ENCODE measurements at places on chromosomes 11 and 22.

DNA sequence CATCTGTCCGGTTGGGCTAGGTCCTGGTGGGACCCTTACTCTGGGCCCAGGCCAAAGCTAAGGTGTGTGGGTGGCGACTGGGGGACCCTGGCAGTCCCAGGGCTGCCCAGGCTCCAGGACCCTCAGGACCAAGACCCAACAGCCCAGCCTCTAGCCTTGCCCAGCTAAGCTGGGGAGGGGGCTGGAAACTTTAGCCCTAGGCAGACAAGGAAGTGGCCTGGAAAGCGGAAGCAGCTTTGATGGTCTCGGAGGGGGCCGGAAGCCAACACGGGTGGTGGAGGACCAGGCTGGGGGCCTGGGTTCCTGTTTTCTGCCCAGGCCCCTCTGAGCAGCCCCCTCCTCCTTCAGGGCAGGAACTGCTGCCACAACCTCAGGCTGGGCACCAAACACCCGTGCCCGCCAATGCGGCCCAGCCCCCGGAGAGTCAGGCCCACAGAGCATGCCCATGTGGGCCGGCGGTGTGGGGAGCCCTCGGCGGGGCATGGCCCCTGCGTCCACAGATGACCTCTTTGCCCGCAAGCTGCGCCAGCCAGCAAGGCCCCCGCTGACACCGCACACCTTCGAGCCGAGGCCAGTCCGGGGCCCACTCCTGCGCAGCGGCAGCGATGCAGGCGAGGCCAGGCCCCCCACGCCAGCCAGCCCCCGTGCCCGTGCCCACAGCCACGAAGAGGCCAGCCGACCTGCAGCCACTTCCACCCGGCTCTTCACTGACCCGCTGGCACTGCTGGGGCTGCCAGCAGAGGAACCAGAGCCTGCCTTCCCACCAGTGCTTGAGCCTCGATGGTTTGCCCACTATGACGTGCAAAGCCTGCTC lies 2.8 kb downstream of the SIPA1 start:
- no peak for DNase-seq

DNA sequence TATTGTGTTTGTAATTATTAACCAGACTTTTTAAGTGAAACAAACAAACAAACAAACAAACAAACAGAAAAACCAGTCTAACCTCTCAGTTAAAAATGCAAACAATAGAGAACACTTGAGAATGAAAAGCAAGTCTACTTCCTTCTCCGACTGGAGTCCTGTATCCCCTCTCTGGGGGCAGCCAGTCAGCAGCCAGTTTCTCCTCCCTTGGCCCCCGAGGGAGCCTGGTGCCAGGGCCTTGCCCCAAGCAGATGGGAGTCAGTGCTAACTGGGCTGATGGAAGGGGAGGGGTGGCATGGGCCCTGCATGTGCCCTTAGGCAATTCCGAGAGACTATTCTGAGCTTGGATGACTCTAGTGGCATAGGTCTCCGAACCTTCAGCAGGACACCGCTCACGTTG lies 137.2 kb downstream of the GRIK4 start:
- no peak for DNase-seq

DNA sequence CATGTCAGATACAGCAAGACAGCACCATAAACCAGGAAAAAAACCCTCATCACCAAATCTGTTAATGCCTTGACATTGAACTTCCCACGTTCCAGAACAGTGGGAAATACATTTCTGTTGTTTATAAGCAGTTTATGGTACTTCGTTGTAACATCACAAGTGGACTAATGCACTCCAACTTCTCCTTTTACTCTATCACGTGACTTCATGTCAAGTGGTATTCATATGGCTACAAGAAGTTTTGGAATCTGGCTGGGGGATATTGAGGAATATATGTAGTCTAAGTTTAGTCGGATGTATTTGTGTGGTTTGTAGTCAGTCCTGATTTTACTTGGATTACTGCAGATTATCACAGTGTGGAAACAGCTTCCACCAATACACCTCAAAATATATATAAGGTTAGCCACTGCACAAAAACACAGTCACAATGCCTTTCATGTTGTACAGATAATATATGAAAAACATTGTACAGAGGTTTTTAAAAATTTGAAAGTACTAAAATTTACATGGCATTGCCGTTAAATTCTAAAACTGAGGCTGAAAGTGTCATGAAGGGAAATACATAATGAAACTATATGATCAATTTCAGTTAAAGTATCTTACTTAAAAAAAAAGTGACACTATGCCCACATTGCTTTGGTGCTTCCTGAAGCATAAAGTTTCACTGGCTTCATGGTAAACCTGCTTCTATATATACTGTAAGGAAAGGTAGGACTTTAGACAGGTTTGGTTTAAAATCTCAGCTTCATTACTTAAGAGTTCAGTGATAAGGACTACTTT lies 134.1 kb downstream of the CASP12 start:
- no peak for DNase-seq

- DNase-seq: no peak
Observed at GRCh38 chr11:66363805-66364535, 7.6 kb downstream of the SLC29A2 start.

DNA sequence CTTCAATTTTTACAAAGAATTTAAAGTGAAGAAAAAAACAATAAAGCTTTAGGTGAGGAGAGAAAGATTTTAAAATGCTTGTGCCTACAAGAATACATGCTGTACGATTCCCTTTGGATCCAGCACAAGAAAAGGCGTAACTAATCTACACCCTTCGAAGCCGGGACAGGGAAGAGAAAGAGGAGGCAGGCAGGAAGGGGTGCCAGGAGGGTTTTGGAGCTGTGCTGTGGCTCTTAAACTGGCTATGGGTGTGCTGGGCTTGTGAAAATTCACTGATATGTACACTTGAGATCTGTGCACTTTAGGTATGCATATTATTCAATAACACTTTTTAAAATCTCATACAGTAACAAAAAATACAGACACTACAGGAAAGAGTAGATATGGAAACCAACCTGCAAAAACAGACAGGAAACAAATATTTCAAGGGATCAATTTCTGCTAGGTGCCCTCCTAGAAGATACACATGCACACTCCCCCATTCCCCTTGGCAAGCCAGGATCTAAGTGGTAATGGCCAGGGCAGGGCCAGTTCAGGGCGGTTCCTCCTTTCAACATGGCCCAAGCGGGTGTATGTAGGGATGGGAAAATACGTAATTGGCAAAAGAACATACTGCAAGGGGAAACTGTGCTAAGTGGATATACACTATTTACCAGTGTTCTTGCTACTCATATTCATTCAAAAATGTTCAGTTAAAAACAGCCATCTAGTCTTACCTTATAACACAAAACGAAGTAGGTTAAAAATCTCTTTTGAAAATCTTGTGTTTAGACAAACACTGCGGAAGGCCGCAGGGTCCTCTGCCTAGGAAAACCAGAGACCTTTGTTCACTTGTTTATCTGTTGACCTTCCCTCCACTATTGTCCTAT lies 54.2 kb downstream of the PACSIN2 start:
- DNase-seq: no peak

GRCh38 chr11:3967695-3968094 lies 112.2 kb downstream of the STIM1 start:
- DNase-seq: no peak

DNA sequence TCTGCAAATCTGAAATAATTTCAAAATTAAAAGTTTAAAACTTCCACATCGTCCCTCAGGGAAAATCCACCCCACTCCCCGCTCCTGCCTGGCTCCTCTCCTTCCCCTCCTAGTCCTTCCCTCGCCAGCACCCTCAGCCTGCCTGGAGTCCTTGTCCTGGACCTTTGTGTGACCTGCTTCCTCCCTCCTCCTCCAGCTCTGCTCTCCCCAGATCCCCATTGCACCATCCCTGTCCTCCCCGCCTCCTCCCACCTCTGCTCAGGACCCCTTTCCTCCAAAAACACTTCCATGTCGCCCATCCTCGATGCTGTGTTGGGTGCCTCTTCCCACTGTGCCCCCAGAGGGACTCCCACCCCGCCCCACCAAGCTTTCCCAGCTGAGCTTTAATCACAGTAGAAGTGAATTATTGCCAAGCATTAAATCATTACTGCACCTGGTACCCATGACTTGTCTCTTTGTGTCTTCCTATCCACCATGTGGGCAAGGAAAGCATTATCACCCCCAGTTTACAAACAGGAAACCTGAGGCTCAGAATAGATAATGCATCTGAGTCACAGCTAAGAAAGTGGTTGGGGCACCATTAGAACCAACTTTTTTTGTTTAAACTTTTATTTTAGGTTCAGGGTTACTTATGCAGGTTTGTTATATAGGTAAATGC lies 2.4 kb upstream of the ZP1 start:
- no peak for DNase-seq

DNA sequence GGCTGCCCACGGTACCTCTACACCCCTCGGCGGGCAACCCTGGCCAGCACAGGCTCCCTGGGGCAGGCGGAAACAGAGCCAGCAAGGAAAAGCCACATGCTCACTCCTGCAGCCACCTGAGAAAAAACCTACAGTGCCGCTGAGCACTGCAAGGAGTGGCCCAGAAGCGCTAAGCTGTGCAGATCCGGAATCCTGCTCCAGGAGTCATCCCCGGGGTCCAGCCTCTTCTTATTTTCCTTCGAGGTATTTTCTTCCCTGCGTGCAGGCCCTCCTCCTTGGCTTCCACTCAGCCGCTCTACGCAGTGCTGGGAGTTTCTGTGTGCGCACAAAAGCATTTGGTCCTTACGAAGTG lies 81.0 kb downstream of the TRMU start:
- DNase-seq: no peak

- no peak for DNase-seq
Observed at GRCh38 chr11:112760396-112761059, 200.7 kb upstream of the NCAM1 start.

DNA sequence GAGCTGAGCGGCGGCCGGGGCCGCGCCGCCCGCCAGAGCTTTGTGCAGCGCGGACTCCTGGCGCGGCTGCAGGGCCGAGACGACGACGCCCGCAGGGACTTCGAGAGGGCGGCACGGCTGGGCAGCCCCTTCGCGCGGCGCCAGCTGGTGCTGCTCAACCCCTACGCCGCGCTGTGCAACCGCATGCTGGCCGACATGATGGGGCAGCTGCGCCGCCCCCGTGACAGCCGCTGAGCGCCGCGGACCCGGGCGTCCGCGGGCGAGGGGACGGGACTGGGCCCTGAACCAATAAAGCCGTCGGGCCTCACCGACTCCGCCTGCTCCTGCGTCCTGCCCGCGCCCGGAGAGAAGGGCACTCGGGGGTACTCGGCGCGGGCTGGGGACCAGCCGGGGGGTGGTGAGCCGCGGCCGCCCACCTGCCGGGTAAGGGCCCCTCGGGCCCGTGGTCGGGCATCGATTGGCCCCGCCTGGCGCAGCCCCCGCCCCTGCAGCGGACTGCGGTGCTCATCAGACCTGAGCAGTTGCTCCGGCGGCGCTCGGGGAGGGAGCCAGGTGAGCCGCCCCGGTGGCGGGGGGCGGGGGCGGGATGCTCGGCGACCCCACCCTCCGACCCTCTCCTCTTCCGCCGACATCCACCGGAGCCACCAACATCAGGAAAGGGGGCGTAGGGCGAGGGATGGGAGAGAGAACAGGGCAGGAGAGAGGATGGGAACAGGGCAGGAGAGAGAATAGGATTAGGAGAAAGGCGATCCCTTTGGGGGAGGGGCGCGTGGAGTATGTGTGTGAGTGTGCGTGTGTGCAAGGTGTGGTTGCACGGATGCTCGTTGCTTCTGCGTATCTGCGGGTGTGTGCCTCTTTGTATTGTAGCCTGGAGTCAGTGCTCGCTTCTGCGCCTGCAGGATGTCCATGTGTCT lies at the start of gene TMEM25:
Gene TMEM25, plus strand, starts transcription at position 510 of the 914 bp plus-strand sequence. CDS start 610 bp downstream, outside the sequence.
- DNase-seq: peak; percentile 40

- DNase-seq: no peak
Observed at GRCh38 chr11:114285599-114285998, 10.6 kb upstream of the NNMT start.

DNA sequence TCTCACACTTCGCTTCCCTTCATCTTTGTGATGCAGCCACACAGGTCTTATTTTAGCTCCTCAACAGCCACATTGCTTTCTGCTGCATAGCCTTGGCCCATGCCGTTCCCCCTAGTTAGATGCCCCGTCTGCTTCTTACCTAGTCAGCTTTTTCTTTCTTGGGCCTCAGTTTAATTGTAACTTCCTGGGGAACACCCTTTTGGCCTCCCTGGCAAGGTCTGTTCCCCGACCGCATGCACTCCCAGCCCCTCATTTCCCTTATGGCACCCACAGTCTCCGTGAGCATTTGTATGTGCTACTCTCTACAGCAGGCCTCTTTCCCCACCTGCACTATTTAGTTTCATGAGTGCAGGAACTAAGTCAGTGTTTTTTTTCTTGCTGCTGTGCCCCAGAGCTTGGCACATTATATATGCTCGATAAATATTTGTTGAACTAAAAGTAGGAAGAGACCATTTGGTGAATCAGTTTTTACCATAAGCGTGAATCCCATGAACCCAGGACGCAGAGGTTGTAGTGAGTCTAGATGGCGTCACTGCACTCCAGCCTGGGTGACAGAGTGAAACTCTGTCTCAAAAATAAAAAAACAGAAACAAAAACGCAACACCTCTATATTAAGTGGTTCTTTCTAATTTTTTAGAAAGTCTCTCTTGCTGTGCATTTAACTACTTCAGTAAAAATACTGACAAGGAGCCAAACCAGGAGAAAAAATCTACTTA lies 38.5 kb downstream of the TNRC6B start:
- no peak for DNase-seq

- DNase-seq: no peak
Observed at GRCh38 chr22:44963832-44964721, 45.7 kb downstream of the PHF21B start.

DNA sequence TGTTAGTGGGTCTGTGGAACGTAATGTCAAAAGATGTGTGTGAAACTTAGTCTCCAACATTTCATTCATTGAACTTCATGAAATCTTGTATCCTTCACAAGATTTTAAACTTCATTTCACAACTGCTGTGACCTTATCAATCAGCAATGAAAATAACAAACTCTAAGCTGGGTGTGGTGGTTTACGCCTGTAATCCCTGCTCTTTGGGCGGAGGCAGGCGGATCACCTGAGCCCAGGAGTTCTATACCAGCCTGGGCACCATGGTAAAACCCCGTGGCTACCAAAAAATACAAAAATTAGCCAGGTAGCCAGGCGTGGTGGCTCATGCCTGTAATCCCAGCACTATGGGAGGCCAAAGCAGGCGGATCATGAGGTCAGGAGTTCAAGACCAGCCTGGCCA lies 5.1 kb downstream of the CHKA start:
- DNase-seq: no peak

DNA sequence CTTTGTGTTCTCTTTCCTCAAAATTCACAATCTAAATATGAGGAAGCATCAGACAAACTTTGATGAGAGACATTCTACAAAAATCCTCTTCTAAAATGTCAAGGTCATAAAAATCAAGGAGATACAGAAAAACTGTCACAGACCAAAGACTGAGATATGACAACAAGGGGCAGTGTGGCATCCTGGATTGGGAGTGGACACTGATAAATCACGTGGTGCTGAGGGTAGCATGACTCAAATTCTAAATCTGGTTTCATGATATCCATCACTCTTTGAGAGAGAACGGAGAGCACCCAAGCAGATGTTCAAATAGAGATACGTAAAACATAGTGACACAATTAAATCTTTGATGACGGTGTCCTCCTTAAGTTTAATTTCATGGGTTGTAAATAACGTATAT lies 13.0 kb upstream of the CARD18 start:
- DNase-seq: no peak

- DNase-seq: no peak
Observed at GRCh38 chr11:27754035-27755017, 54.1 kb upstream of the BDNF start.

- DNase-seq: no peak
Observed at GRCh38 chr22:35984183-35985175, 44.1 kb downstream of the RBFOX2 start.

Data from NCI-H187 (cell line).